AG08395 (cell line): ENCODE measurements at places on chromosomes 2 and 18.

GRCh38 chr2:100817388-100817985, 2.5 kb upstream of the NPAS2 start:
- DNase-seq = no peak

DNA sequence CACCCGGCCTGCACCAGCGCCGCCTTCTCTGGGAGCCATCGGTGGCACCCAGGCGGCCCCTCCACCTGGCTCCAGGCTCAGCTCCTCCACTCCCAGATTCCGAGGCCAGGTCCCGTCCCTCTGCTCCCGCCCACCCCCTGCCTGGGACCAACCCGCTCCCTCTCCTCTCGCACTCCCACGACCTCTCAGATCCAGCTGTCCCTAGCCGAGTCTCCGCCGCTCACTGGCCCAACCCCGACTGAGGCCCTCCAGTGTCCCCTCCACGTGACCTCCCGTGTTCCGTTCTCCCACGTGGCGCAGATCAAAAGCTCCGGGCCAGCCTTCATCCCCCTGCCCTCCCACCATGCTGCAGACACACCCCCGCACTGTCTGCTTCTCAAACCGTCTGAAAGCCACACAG, 14.4 kb upstream of the SALL3 start:
- no peak for DNase-seq

DNA sequence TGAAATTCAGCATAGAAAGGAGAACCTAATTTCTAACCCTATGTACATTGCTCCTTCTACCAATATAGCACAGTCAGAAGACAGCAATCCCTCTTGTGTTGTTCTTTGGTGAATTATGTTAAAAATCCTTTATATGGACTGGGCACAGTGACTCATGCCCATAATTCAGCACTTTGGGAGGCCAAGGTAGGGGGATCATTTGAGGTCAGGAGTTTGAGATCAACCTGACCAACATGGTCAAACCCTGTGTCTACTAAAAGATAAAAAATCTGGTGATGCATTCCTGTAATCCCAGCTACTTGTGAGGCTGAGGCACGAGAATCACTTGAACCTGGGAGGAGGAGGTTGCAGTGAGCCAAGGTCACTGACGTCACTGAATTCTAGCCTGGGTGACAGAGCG, 195.6 kb downstream of the TMX3 start:
- DNase-seq = no peak

DNA sequence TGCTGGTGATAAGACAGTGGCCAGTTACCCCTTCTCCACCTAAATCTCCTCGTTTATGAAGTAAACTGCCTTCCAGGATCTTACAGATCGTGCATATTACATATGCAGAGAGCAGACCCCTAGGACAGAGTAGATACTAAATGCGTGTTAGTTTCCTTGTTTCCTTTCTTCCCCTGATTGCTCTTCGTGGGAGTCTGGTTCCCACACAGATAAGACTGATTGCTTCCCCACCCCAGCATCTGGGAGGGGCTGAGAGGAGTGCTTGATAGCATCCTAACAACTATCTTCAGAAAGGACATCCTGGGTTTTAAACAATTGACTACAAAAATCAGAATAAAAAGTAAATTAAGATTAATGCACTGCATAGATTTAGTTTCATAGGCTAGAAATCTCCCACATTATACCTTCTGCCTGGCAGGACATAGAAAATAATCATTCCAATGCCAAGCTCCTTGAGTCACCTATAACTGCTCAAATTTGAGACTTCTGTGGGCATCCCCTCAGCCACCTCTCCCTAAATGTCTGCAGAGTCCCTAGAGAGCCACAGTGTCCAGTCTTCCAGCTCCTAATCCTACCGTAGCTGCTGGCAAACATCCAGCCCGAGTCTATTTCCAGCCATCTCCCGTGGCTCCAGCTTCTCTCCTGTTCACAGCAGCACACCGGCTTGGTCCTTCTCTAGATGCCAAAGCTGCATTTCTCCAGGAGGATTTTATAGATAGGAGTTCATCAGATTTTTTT, 128.3 kb downstream of the LRRC30 start:
- no peak for DNase-seq
